ENCODE measurements at places on chromosomes 1 and 21.

DNA sequence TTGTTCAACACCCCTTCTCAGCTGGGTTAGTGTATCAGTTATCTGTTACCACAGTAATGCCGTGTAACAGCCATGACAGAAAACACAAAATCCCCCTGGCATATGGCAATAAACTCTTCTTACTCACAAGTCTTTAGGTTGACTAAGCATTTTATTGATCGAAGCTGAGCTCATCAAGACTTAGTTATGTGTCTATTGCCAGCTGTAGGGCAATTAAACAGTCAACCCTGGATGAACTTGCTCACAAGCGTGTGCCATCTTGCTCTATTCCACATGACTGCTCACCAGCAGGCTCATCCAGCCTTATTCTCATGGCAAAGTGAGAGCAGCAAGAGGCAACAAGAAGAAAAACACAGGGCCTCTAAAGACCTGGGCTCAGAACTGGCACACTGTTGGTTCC lies 333.8 kb upstream of the PTBP2 start:
- DNase-seq = no peak

GRCh38 chr1:9671377-9672140 lies 20.0 kb downstream of the PIK3CD start:
- DNase-seq = no peak

DNA sequence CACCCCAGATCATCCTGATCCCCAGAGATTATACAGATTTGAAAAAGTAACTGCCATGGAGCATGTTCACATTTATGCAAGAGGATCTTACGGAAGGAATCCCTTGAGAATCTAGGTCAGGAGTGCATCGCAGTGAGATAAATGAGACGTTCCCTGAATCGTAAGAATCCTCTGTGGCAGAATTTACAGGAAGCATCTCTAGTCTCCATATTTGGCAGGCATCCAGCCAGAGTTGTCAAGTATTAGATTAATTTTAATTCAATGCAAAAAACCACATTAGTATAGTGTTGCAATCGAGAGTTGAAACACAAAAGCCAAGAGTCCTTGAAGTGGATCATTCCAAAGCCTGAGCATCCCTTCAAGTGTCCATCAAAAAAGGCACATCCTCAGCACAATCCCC lies 100.8 kb downstream of the RRAGC start:
- no peak for DNase-seq

DNA sequence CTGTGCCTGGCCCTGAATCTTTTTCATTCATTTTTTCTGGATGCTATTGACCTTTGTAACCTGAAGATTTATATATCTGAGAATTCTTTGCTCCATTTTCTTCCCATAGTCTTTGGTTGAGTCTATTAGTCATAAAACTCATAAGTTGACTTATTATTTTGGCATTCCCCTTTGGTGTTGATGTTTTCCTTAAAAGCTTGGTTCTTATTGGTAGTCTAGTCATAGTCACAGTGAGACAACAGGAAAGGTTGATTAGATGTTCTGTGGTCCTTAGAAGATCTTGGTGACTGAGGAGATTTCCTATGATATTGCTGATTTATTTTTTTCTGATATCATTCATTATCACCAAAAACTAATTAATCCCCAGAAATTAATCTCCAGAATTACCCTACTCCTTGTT lies 86.2 kb downstream of the PTPRC start:
- no peak for DNase-seq

DNA sequence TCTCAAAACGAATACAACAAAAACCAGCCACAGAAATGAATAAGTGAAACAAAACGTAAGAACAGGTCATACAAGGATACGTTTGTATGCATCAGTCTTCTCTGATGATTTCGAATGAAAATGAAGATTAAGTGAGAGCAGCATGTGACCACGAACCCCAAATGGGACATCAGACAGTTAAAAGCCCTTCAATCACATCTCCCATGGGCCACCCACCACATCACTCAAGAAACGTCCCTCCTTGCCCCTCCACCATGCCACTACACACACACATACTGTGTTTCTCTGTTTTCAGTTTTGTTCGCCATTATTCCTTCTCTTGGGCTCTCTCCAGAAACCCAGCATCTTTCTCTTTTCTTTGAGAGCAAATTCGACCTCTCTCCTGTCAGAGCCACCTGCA lies 355.6 kb upstream of the KAZN start:
- DNase-seq = no peak

- DNase-seq = no peak
Observed at GRCh38 chr1:228198977-228199590, 8.8 kb upstream of the OBSCN start.

DNA sequence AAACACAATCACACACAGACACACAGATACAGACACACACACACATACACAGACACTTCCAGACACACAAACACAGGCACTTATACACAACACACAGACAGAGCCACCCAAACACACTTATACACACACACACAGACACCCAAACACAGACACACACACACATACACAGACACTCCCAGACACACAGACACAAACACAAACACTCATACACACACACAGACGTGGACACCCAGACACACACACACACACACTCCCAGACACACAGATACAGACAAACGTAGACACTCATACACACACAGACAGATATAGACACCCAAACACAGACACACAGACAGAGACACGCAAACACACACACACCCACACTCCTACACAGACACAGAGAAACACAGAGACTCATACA lies 272.1 kb downstream of the GRIK3 start:
- no peak for DNase-seq

- no peak for DNase-seq
Observed at GRCh38 chr1:19307794-19308508, 4.0 kb downstream of the AKR7A2 start.

GRCh38 chr21:31929548-31929947 lies 56.7 kb downstream of the HUNK start:
- DNase-seq = no peak

DNA sequence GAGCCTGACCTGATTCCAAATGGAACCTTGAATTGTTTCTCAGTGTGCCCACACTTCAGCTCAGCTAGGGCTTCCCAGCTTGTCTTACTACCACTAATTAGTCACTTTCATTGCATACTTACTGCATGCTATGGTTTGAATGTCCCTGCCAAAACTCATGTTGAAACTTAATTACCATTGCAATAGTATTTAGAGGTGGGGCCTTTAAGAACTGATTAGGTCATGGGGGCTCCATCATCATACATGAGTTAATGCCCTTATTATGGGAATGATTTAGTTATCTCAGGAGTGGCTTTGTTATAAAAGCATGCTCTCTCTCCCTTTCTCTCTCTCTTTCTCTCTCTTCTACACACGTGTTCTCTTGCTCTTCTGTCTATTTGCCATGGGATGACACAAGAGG lies 68.3 kb downstream of the NENF start:
- DNase-seq = no peak

DNA sequence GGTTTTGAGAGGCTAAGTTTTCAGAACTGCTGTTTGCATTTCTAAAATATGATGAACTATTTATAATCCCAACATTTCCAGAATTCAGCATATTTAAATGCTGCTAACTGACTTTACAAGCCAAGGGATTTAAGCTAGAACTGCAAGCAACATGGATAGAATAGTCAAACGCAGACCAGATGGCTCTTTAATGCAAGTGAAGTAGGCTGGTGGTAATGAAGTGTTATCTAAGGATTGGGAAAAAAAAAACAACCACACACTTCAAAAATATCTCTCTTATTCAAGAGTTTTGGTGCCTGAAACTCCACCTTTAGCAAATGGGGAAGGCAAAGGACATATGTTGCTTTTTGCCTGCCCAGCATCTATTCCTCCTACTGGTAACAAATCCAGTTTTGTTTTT lies 20.9 kb upstream of the SSX2IP start:
- DNase-seq = no peak

GRCh38 chr1:197438010-197438790 lies 170.1 kb downstream of the CRB1 start:
- no peak for DNase-seq

DNA sequence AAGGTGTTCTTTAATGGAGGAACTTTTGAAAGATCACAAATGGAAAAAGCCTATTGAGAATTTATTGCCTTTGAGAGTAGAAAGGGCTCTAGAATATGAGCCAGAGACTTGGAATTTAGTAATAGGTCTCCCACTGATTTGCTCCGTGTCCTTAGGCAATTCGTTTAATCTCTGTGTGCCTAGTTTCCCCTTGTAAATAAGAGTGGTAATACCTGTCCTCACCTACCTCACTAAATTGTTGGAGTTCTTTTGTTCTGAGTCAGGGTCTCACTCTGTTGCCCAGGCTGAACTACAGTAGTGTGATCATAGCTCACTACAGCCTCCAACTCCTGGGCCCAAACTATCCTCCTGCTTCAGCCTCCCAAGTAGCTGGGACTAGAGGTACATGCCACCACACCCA lies 15.0 kb upstream of the TEKT2 start:
- DNase-seq = no peak

DNA sequence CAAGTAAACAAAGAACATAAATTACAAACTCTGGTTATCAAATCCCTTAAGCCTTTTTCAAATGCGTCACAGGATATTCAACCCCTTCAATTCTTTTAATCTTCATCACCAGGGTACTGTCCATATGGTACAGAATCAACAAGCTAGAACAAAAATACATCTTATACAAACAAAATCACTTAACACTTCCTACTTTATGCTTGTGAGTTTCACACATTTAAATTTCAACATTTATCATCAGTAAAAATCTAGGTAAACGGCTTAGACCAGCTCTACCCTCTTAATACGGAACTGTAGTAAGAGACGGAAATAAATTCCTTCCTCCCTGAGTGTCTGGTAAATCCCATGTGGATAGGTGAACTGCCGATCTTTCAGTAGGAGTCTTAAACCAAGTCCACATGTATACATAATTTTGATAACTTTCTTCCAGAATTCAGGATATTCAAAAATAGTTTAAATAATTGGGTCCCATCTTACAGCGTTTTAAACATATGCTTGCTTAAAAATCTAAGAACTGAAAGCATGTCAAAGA lies 1.0 kb downstream of the CCDC181 start:
- DNase-seq = no peak

DNA sequence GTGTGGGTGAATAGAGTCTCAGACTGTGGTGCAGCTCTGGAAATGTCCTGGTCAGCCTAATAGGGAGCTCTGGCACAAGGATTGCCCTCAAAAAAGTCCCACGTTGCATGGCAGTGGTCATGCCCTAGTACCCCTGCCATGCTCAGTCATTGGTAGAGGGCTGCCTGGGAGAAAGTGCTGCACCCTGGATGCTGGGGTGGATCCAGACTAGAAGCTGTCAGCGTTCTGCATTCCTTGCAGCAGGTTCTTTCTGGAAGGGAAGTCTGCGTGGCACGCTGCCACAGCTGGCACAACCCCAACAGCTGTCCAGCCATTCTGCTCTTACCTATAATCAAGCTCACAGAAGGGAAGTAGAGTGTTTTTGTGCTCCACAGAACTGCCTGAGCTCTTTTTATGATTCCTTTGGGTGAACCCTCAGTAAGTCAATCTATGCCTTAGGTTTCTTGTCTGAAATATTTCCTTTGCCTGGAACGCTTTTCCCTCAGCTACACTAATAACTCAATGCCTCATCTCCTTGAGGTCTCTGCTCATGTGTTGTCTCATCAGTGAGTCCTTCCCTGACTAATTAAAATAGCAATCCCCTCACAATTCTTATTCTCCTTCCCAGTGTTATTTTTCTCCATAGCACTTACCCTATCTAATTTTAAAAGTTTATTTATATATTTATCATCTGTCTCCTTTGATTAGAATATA lies 61.5 kb upstream of the JAK1 start:
- no peak for DNase-seq

GRCh38 chr1:193322211-193322610 lies 135.8 kb upstream of the B3GALT2 start:
- DNase-seq = no peak

DNA sequence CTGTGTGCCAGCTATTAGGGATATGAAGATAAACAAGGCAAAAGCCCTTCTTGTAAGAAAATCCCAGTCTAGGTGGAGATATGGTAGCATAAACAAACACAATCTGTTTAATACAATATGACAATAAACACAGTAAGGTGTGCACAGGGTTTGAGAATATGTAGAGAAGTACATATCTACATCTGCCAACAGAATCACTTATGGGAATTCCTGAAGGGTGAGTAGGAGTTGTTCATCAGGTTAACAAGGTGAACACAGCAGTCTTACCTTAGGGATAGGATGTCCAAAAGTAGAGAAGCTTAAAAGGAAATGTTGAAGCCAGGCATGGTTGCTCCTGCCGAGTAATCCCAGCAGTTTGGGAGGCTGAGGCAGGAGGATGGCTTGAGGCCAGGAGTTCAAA lies 57.7 kb upstream of the LRRC7 start:
- DNase-seq = no peak

GRCh38 chr1:17865912-17866739 lies 111.0 kb downstream of the ACTL8 start:
- DNase-seq = no peak

GRCh38 chr1:21164266-21164665 lies 12.4 kb downstream of the EIF4G3 start:
- DNase-seq = no peak

DNA sequence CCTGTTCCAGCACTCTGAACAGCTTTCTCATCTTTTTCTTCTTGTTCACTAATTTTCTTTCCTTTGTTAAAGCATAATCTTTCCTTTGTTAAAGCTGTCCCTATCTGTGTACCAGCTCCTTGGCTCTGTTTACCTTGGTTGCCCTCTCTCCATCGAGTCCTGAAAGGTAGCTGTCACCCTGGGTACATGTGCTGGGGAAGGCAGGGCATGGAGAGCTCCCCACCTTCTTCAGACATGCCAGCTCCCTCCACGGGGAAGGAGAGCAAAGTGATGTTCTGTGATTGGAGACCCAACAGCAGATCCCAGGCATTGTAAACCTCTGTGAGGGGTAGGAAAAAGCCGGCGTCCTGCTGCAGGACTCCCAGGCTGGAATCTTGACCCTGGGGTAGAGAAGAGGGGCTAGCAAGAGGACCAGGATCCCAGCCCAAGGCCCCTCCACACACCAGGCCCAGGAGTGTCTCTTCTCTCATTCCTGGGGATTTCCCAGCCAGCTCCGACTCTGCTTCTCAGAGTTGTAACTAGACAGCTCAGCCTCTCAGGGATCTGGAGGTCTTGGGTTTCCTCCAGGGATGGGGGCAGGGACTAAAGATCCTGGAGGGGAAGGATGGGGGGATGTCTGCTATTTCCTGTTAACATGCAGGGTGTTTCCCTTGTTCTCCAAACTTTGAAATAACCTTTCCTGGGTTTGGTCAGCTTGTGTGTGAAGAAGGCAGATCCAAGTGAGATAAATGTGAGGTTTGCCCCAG lies 34.4 kb downstream of the TMCC2 start:
- no peak for DNase-seq

GRCh38 chr1:223796210-223796609 lies 49.5 kb downstream of the TP53BP2 start:
- no peak for DNase-seq

GRCh38 chr1:70319750-70320149 lies 34.8 kb downstream of the ANKRD13C start:
- no peak for DNase-seq

Data from stimulated activated CD8-positive, alpha-beta memory T cell treated with anti-CD3 and anti-CD28 coated beads, Interleukin-12 subunit alpha, Interleukin-12 subunit beta, amount 100 ng/mL, for 4 hours (primary cell).